Activated CD4-positive, alpha-beta T cell treated with anti-CD3 and anti-CD28 coated beads for 36 hours (primary cell): ENCODE measurements at places on chromosomes 3 and 15. TPM values are rescaled to one million over a fixed set of nuclear protein-coding genes. Genes with fewer than 3 reads are reported as not detected.

The PAQR5 gene
- 0.05 TPM for total RNA-seq

The CCR8 gene
- total RNA-seq = 0.75 TPM

- H3K4me3 ChIP-seq = no peak overlapping the region
- no peak for DNase-seq
- peaks cover 11% of the 10 kb centered on the region for H3K27me3 ChIP-seq
- H3K4me1 ChIP-seq = no peaks in the 10 kb centered on the region
- no peak overlapping the region for H3K27ac ChIP-seq
Observed at GRCh38 chr15:48266024-48266689, 60.1 kb downstream of the SLC12A1 start.

The PLA2G4B gene
- total RNA-seq = 6.9 TPM

The FANCD2OS gene
- not detected for total RNA-seq
